ENCODE measurements at places on chromosomes 1 and 21.
A peak's percentile ranks its signal among the peaks of the same experiment; 100 is the strongest.

- DNase-seq, result no peak
These were observed 49.0 kb downstream of the B3GALT5 start for GRCh38 chr21:39661740-39662139.

- no peak for DNase-seq
These were observed 37.6 kb upstream of the CLSTN1 start for GRCh38 chr1:9861360-9861759.

DNA sequence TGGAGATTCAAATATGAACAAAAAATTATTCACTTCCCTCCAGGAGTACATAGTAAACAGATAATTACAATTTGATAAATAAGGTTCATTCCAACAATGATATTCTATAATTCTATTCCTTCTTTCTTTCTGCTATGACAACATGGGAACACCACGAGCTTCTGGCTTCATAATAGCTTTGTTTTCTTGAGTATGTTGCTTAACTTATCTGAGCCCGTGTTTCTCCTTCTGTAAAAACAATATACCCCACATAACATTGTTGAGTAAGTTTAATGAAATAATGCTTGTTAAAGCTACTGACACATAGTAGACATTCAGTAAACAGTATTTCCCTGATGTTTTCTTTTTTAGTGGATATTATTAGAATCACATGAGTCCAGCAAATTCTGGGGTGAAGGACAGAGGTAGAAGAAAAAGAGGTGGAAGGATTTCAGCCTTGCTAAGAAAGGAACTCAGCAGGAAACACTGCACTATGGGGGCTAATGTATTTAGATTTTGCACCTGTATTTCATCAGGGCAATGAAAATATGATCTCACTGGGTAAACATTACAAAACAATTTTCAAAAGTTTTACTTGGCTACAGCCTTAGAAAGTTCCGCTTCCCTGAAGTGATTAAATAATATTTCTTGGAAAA is 430.8 kb upstream of the C1orf87 start:
- DNase-seq, result no peak

GRCh38 chr1:87937831-87938395 is 609.2 kb downstream of the LMO4 start:
- DNase-seq, result no peak

DNA sequence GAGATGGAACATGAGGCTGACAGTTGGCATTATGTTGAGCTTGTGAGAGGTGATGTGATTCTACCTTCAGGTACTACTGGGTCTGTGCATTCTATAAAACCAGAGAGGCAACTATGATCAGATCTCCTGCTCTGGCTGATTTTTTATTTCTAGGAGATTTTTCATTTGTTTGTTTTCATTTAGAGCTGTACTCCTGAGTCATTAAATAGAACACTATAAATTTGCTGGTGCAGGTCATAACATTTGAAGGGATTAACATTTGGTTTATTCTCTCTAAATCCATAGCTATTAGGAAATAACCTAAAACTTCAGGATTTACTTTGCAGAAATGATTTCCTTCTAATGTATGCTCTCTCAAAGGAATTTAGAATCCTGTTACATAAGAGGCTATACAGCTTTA is 42.9 kb downstream of the MAGI3 start:
- DNase-seq, result no peak

DNA sequence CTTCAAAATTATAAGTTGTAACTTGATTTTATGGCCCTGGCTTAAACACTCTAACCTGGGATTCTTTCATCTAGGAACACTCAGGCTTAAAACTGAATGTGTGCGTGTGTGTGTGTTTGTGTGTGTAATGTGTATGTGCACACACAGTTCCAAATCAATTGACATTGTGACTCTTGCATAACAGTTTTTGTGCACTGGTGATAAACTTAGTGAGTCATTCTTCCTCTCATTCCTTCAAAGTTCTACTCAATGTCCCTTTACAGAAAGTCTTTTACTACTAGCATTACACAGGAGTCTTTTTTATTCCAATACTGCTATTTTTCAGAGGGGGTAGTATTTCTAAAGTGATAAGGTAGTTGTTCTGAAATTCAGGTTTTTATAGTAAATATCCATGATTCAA is 943.6 kb downstream of the KCNT2 start:
- DNase-seq, result no peak

- DNase-seq, result no peak
These were observed 23.0 kb upstream of the ZBTB40 start for GRCh38 chr1:22428672-22429071.

- DNase-seq, result no peak
These were observed 7.4 kb downstream of the USP48 start for GRCh38 chr1:21775550-21775914.

DNA sequence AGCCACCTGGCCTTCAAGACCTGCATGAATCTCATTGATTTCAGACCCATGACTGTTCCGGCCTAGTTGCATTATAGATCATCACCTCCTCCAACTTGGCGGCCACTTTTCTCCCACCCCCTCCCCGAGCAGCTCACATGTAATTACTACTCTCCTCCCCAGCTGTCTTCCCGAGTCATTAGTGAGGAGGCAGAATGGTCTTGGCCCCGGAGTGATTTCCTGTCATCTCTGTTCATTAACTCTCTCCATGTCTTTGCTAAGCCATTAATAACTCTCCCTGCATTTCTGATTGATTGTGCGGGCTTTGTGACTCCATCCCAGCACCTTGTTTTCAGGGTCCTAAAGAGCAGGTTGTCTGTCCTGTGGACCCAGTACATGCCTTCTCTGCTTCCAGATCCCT is 75.6 kb upstream of the CNTN2 start:
- no peak for DNase-seq

- DNase-seq, result no peak
These were observed 107.1 kb downstream of the DISP1 start for GRCh38 chr1:222921945-222922344.

- no peak for DNase-seq
These were observed 1.7 kb downstream of the TNFSF4 start for GRCh38 chr1:173205146-173206051.

- no peak for DNase-seq
These were observed 43.2 kb downstream of the NEK2 start for GRCh38 chr1:211632117-211632807.

- DNase-seq, result no peak
These were observed 2.6 kb downstream of the INPP5B start for GRCh38 chr1:37944086-37944763.

GRCh38 chr21:39430457-39430856 is 15.1 kb downstream of the LCA5L start:
- no peak for DNase-seq

DNA sequence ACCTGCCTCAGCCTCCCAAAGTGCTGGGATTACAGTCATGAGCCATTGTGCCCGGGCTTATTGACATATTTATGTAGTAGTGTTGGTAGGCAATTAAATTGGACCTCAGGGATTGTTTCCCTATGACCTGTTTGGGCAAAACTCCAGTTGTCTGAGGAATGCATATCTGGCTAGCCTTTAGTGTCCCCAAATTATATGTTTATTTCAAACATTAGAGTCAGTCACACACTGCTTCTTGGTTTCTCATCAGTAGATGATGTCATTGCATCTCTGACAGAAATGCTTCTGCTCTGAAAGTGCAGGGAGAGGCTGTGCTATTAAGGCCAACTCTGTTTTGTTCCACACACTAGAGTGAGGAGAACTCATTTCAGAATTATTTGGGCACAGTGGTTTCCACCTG is 12.5 kb downstream of the PIP5K1A start:
- no peak for DNase-seq

- no peak for DNase-seq
These were observed 38.3 kb downstream of the RHBG start for GRCh38 chr1:156407344-156407743.

- DNase-seq, result no peak
These were observed 19.1 kb upstream of the SLC35F3 start for GRCh38 chr1:233885196-233885920.

DNA sequence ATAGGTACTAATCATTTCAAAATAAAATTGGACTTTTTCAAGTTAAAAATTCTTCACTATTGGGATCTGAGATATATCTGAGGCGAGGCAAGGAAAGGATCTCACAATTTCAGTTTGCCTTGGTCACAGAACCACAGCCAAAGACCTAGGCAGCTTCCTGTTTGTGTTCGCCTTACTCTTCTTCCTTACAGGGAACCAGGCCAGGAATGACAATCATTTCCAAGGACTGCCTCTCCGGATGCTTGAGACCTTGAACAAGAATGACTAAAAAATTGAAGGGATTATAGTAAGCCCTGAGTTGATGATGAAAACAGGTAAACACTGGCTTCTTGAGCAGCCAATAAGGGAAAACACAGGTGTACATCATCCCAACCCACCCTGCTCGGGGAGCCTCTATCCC is 35.2 kb upstream of the SERBP1 start:
- no peak for DNase-seq

DNA sequence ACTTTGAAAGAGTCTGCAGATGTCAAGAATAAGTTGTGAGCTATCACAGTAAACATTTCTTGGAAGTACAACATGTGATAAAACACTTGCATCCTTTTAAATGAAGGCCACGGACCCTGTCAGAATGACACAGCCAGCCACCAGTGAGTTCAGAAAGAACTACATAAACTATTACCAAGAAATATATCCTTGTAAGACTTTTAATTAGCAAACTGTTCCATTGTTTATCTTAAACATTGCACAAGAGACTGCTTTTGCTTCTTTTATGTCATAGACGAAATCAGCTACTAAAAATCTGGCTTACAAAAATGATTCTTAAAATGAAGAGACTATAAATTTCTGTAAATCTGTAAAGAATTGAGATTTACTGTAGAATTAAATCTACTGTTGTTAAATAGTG is 17.9 kb downstream of the LRRC7 start:
- no peak for DNase-seq

DNA sequence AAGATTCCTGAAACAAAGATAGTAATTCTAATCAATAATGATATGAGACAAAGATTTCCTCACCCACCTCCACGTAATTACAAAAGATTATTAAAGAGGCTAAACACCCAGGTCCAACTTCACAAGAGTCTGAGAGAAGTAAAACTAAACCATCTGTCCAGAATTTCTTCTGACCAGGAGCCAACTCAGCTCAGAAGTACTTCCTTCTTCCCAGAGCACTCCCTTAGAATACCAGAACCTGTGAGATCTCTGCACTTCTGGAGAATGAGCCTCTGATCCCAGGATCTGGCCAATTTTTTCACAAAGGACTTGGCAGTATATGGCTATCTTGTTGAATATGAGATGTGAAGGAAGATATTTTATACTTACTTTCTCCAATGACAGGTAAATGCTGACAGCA is 120.6 kb upstream of the PALMD start:
- no peak for DNase-seq

DNA sequence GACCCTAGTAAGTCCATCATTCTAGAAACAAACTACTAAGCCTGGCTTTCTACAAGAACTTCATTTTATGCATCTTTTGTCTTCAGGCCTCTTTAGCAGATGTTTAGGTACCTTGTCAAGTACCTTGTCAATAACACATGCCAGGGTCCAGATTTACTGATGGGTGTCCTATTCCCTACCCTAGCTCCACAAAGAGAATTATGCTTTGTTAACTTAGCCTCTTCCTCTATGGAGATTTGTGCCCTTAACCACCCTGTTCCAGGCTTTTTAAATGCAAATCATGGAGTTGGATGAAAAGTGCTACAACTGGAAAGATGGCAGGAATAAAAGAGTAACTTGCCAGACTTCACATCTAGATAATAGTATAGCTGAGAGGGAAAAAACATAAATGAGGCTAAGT is 42.7 kb downstream of the SPATA46 start:
- DNase-seq, result no peak

- peak; percentile 22 for DNase-seq
These were observed 13.7 kb upstream of the BEND5 start for GRCh38 chr1:48790397-48790796.

GRCh38 chr1:69527273-69527672 is 40.4 kb upstream of the LRRC7 start:
- no peak for DNase-seq

- DNase-seq, result no peak
These were observed 280.4 kb downstream of the CACNA1E start for GRCh38 chr1:181763736-181764135.

Data from GM13977 (cell line).